ENCODE measurements at places on chromosomes 4 and X.

GRCh38 chrX:149045645-149046210, 459.4 kb downstream of the IDS start:
- no peak for DNase-seq

- no peak for DNase-seq
Measured at GRCh38 chr4:75904076-75904475, 1.8 kb upstream of the PPEF2 start.

- DNase-seq = no peak
Measured at GRCh38 chrX:151929126-151929525, 16.4 kb downstream of the MAGEA4 start.

GRCh38 chr4:98861100-98861884, 67.6 kb downstream of the EIF4E start:
- no peak for DNase-seq

DNA sequence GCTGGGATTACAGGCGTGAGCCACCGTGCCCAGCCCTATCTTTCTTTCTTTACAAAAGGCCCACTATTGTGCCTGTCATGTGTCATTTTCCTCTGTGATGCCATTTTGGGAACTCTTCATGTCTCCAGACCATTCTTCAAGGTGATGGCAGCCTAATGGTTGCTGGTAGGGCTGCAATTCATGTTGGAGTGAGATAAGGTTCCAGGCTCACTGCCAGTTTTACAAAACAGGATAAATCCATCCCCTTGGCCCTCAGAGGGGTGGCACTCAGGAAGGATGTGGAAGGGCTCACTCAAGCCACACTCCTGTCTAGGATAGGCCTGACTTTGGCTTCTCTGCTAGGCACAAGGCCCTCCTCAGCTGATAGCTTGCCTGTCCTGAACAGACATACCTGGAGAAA, 3.8 kb downstream of the TCEAL9 start:
- no peak for DNase-seq

DNA sequence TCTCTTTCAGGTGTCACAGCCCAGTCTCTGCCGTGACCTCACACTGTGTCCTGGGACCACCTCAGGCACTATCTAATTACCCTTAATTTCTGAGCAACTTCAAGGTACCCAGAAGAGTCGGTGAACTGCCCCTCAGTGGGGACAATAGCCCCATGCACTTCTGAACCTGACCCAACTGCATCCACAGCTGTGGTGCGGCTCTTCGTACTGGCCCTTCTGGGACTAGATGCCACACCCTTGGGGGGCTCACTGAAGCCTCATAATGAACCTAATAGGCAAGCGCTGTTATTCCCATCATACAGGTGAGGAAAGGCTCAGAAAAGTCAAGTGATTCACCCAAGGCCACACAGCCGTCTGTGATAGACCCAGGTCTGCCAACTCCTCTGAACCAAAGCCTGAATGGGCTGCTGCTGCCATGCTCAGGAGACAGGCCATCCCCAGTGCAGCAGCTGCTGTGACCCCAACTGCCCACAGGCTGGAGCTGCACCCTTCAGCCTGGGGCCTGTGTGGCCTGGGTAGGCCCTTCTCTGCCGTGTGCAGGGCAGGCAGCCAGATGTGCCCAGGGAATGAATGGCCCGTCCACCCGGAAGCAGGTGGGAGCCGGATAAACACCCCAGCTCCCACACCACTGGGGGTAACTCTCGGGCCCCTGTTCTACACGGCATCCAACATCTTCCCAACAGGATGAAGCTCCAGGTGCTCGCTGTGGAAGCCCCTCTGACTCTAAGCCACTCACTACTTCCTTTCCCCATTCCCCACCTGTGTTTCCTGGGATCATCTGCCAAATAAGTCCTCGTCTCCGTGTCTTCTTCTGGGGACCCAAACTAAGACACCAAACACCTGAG, 35.9 kb downstream of the HMX1 start:
- no peak for DNase-seq

- DNase-seq = no peak
Measured at GRCh38 chrX:151391722-151392121, 5.3 kb upstream of the VMA21 start.

- DNase-seq = no peak
Measured at GRCh38 chr4:154349829-154350228, 141.8 kb downstream of the DCHS2 start.

DNA sequence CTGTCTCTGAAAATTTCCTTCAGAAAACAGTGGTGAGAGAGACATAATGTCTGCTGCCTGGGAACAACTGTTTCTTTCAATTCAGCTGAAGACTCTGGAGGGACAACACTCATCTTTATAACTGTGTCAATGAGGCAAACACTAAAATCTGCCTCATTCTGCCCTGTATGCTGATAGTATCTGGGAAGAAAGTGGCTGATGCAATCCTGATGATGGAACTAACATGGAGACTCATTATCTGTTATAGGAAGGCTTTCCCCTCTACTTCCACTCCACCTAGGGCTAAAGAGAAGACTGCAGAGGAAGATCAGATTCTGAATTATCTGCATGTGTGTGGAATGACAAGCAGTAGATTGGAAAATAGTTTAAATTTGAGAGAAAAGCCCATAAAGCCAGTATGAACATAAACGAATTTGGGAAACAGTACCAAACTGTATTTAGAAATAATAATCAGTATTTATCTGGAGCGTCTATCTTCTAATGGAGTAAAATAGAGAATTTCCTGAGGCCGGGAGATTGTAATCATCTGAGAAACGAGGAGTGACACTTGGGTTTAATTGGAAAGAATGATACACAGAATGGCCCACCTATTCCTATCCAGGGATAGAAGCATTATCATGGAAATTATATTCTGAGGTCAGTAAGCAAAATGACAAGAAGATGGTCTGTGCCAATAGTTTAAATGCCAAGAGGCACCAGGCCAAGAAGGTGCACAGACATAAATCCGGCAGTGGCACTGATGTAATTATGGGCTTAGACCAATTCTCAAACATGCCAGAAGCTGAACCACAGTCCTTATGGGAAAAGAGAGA, 85.4 kb downstream of the SHISA3 start:
- no peak for DNase-seq

GRCh38 chr4:24850674-24851073, 55.3 kb downstream of the SOD3 start:
- peak; percentile 76 for DNase-seq

DNA sequence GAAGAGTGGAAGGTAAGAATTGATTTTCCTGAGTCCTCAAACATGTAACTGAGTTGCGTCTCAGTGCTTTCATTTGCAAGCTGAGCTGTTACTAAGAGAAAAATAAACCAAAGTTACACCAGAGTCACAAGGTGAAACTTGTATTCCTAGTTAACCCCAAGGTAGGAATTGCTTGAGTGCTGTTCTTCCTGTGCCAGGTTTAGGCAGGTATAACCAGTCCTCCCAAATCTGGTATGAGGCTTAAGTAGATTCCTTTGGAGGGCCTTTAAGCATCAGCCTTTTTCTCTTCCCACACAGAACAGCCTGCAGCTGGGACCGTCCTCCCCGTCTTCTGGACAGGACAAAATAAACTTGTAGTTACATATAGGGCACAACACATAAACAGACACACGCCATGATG, 2.3 kb upstream of the BTC start:
- no peak for DNase-seq

DNA sequence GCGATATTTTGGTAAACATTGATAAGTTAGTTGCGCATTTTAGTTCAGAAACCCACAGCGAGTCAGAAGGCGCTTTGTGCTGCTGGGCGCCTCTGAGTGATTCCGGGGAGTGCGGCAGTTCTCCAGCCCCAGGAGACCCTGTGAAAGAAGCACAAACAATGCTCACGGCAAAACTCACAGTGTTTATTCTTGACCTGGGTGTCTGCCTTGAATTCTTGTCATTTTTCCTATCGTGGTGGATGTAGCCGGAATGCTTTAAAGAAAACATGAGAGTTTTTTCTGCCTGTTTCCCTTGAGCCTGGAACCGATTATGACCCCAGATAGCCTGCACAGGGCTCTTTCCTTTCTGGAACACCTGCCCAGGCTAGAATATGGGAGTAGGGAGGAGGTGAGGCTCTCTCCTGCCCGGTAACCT, 6.7 kb downstream of the TBL1X start:
- peak; percentile 19 for DNase-seq

DNA sequence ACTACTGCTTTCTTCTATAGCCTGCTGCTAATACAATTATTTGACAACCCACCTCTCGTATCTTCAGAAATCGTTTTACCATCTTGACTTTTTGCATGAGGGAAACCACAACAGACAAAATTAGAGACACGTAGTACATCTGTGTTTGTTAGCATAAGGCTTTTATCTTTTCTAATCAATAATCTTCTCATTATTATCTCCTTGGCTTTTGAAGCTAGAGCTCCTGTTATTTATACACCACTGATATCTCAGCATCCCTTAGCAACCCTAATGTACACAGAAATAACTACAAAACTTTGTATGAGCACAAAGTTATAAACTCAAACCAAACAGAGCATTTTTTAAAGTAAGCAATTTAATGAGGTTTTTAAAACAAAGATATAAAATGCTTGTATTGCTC, 39.7 kb downstream of the CORIN start:
- DNase-seq = no peak

GRCh38 chr4:67685532-67685859, 15.5 kb downstream of the UBA6 start:
- no peak for DNase-seq

DNA sequence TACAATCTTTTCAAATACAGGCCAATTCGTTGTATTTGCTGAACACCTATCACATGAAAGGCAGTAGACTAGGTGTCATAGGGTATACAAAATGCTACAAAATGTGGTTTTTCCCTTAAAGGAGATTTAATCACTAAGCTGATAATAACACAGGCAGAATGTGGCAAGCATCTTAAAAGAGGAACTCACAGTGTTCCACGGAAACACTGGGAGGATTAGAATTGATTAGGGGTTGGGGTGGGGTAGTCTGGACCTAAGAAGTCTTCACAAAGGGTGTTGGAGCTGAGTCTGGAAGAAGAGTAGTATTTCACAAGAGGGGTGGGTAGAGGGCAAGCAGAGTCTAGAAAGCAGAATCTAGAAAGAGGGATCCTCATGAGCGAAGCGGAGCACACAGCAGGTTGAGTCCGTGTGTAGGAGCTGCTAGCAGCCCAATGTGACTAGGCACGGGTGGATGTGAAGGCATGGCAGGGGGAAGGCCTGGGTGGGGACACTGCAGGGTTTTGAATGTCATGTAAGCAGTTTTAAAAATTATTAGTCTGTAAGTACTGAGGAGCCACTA, 123.6 kb downstream of the MGST2 start:
- DNase-seq = no peak

GRCh38 chrX:20668550-20668949, 401.8 kb upstream of the RPS6KA3 start:
- no peak for DNase-seq

- DNase-seq = no peak
Measured at GRCh38 chr4:139576219-139576618, 20.2 kb upstream of the SETD7 start.

DNA sequence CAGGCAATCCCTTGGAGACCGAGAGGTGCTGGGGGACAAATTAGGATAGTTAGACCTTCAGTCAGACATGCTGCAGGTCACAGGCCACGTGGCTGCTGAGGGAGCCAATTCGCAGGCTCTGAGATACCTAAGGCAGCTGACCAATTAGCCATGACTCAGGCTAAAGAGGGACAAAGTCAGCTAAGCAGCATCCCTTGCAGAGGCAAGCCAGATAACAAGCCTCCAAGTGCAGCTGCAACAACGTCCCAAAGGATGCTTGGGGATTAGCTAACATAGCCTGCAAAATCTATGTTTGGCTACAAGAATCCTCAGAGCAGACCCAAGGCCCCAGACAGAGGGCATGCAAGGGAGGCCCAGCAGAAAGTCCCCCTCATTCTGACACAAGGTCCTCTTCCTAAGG, 93.5 kb downstream of the SEL1L3 start:
- DNase-seq = peak; percentile 22

DNA sequence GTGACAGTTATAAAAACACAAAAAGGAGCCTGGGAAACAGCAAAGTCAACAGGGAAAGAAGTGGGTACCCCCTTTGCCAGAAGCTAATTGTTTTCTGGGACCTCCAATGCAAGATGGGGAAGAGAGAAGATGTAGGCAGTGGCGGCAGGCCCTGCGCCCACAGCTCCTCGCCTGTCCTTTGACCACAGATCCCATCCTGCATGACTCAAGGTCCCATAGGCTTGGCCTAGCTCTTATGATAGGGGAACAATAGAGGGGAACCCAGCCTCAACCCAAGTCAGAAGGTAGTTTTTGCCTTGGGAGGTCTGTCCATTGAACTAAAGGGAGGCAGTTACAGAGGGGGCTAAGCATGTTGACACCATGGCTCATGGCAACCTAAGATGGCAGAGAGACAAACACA, 14.2 kb downstream of the ZMYM3 start:
- DNase-seq = no peak

DNA sequence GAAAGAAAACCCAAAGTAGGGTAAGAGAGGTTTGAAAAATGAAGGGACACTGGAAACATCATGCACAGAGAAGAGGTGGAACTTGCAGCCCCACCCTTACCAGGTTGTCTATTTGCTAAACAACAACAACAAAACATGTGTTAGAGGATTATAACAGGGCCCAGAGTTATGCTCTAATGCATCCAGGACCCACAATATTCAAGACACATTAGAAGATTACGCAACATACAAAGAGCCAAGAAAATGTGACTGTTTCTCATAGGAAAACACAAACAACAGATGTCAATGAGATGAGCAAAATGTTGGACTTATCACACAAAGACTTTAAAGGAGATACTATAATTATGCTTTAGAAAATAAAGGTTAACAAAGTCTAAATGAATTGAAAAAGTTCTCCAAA, 128.5 kb downstream of the LRBA start:
- no peak for DNase-seq

DNA sequence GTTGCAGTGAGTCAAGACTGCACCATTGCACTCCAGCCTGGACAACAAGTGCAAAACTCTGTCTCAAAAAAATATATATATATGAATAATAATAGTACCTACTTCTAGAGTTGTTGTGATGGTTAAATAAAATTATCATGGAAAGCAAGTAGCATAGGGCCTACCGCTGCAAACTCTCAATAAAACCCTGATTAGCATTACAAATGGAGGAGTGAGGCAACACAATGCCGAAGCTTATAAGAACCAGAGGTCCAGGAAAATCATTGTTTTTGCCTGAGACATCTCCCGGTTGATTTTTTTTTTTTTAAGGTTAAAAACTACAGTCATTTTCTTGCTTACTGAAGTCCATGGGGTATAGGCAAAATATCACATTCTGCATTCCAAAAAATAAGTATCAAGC, 185.0 kb upstream of the GALNT7 start:
- DNase-seq = no peak

DNA sequence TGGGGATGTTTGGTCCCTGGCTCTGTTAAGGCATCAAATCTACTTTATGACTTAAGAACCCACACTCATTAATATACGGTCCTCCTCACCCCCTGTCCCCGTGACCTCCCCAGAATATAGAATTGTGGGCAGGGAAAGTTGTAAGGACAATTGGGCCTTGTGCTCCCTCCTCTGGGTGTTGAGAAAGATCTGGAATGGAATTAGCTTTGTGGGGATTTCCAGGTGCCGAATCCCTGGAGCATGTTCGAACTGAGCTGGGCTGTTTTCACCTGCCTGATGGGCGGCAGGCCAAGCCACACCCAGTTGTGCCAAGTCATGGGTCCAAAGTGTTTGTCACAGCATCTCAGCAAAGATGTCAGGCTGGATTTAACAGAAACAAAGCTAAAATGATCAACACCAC, 349.3 kb upstream of the KLF3 start:
- DNase-seq = no peak

GRCh38 chr4:185504098-185505047, 30.9 kb downstream of the PDLIM3 start:
- DNase-seq = peak; percentile 74
